CD4-positive, alpha-beta T cell treated with Interleukin-10 for 1 hour (primary cell): ENCODE measurements at places on chromosomes 16 and 17.

DNA sequence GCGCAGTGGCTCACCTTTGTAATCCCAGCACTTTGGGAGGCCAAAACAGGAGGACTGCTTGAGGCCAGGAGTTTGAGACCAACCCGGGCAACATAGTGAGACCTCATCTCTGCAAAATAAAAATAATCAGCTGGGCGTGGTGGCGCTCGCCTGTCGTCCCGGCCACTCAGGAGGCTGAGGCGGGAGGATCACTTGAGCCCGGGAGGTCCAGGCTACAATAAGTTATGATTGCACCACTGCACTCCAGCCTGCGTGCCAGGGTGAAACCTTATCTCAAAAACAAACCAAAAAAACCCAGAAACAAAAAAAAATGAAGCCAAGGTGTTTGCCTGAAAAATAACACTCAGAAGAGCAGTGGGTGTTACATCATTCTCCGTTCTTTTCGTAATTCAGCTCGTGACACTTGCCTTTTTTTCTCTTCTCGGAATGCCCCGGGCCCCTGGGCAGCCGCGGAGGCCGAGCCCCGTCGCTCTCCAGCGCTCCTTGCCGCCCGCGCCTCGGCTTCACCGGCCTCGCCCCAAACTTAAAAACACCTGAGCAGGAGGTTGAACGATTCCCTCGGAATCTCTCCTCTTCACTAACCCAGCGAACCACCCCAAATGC lies 17.0 kb downstream of the PRCD start:
- peak; percentile 72 for DNase-seq

DNA sequence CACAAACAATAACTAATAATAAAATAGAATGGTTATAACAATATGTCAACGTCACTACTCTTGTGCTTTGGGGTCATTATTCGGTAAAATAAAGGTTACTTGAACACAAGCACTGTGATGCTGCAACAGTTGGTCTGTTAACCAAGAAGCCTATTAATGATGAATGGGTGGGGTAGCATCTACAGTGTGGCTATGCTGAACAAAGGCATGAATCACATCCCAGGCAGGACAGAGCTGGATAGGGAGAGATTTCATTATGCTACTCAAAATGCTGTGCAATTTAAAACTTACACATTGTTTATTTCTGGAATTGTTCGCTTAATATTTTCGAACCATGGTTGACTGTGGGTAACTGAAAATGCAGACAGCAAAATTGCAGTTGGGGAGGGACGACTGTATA lies 9.1 kb upstream of the HS3ST2 start:
- no peak for DNase-seq

- DNase-seq = no peak
Observed at GRCh38 chr16:54116124-54116655, 170.4 kb downstream of the IRX3 start.

- peak; percentile 82 for DNase-seq
Observed at GRCh38 chr17:7219812-7220592, at the start of the genes ACADVL and DLG4. Gene ACADVL, plus strand, starts transcription at chr17:7219938. Its CDS starts 47 bp downstream, at chr17:7219985. Gene DLG4, minus strand, starts transcription at chr17:7219836.

DNA sequence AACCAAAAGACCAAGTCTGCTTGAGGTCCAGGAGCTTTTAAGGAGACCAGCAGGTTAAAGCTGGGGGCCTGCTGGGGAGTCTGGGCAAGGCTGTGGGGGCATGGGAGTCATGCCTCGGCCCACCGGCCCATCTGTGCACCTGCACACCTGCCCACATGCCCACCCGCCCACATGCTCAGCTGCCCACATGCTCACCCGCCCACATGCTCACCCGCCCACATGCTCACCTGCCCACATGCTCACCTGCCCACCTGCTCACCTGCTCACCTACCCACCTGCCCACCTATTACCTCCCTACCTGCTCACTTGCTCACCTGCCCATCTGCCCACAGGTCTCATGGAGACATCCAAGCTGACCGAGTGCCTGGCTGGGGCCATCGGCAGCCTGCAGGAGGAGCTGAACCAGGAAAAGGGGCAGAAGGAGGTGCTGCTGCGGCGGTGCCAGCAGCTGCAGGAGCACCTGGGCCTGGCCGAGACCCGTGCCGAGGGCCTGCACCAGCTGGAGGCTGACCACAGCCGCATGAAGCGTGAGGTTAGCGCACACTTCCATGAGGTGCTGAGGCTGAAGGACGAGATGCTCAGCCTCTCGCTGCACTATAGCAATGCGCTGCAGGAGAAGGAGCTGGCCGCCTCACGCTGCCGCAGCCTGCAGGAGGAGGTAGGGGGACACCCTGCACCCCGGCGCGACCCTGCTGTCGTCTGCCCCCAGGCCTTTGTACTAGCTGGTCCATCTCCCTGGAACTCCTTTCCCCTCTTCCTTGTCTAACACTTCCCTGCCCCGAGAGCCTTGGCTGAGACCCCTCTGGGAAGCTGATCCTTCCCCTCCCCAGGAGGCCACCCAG lies 14.0 kb downstream of the CARD14 start:
- DNase-seq = no peak

DNA sequence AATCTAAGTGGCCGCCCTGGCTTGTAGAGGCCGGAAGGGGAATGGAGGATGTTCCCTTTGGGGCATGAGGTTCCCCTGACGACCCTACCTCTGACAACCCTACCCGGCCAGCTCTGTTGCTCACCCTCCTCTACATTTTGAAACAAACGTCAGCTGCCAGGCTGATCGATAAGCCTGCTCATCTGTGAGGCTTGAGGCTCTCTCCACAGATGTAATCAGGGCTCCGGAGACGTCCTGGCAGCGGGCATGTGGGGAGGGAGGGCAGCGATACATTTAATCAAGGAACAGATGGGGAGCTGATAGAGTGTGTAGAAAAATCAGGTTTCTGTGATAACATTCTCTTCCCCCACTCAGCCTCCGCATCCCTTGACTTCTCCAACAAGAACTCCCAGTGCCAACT lies 212.3 kb upstream of the SDK2 start:
- DNase-seq = no peak

DNA sequence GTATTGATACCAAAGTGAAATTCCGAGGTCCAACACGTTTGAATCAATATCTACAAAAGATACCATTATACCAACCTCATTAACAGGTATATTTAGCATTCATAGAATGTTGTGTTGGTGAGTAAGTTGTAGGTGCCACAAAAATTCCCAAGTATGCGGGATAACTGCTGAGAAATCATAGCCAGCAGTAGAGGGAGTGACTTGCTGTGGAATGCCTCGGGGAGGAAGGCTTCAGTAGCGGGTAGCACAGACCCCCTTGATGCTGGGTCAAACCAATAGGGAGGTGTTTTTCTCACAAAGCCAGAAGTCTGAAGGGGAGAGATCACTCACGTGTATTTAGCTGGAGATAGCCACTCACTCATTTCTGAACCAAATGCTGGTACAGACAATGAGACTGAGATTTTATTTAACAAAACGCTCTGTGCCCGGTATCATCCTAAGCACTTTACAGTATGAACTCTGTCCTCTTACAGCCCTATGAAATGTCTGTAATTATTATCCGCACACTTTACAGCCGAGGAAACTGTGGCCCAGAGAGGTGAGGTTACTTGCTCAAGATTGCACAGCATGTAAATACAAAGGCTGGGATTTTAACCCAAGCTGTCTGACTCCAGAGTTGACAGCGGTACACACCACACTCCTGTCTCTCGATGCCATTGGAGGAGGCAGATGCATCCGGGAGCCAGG lies 23.1 kb downstream of the HSBP1 start:
- DNase-seq = no peak

DNA sequence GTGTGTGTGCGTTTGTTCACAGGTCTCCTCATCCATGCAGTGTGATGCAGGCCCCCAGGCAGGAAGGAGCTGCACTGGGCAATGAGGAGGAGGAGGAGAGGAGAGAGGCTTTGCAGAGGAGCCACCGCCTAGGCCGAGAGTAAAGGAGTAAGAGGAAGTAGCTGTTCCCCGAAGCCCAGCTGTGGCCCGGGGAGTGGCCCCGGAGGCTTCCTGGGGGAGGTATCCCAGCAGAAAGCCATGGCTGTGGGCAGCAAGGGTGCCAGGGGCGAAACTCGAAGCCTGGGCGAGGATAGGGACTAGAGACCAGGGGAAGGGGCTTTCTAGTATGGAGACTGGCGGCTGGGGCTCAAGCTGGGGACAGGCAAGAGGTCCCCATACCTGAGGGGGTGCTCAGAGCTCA lies 12.2 kb downstream of the C16orf95 start:
- no peak for DNase-seq

- DNase-seq = no peak
Observed at GRCh38 chr17:13266606-13267005, 248.8 kb upstream of the ELAC2 start.

- no peak for DNase-seq
Observed at GRCh38 chr16:55499951-55500529, 8.8 kb upstream of the LPCAT2 start.

DNA sequence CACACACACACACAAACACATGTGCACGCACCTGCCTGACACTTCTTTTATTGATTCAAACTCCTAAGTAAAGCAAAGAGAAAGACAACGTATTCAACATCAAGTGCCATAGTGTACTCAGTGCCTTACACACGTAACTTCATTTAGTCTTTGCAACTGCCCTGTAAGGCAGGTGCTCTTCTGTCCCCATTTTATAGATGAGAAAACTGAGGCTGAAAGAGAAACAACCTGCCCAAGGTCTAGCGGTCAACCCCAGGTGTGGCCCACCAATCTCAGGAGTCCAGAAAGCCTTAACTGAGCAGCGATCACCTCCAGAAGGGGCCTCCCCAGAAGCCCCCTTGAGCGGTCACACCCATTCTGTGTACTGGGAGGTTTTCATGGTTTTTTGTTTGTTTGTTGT lies 10.3 kb upstream of the GSG1L start:
- DNase-seq = no peak

DNA sequence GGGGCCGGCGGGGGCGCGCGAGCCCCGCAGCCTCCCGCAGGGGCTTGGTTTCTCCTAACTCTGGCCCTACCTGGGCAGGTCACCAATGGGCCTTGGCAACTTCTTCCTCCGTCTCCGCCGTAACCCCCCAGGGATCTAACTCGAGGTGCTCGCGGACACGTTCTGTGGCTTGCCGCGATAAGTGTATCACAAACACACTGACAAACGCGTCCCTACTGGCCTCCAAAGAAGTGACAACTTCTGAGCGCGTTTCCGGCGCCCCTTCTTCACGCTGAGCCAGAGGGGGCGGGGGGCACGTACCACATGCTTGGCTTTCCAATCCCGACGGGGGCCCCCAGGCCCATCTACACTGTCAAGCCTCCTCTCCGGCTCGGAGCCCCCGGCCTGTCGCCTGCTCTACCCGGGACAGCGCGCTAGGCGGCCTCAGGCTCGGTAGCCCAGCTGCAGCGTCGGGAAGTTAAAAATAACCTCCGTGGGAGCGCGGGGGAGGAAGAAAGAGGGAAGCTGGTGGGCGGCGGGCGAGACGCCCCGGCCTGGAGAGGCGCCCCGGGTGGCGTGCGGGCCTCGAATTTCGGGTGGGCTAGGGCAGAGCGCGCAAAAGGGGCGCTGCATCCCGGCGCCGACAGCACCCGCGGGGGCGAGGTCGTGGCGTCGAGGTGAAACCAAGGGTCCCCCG lies 725 bp upstream of the SPHK1 start:
- peak; percentile 48 for DNase-seq

- no peak for DNase-seq
Observed at GRCh38 chr17:73029021-73029420, 63.5 kb downstream of the SLC39A11 start.

DNA sequence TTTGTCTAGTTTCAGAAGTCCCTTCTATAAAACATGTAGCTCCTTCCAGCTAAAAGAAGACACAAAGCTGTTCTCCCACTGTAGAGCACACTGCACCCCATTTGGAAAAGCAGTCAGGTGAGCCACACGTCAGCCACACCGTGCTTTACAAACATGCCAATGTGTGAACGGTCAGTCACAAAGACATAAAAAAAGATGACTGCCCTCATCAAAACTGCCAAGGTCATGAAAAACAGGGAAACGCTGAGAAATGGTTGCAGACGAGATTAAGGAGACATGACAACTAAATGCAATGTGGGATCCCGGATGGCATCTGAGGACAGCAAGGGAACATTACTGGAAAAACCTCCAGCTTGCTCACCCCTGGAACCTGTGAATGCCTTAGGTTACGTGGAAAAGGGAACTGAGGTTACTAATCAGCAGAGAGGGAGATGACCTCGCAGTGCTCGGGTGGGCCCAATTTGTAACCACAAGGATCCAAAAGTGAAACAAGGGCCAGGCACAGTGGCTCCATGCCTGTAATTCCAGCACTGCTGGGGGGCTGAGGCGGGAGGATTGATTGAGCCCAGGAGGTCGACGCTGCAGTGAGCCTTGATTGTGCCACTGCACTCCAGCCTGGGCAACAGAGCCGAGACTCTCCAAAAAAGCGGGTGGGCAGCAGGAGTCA lies 8.1 kb downstream of the ANKRD11 start:
- DNase-seq = no peak

- peak; percentile 63 for DNase-seq
Observed at GRCh38 chr17:76816590-76817135, 51.5 kb upstream of the MGAT5B start.

- no peak for DNase-seq
Observed at GRCh38 chr16:3904875-3905274, 24.4 kb upstream of the CREBBP start.

DNA sequence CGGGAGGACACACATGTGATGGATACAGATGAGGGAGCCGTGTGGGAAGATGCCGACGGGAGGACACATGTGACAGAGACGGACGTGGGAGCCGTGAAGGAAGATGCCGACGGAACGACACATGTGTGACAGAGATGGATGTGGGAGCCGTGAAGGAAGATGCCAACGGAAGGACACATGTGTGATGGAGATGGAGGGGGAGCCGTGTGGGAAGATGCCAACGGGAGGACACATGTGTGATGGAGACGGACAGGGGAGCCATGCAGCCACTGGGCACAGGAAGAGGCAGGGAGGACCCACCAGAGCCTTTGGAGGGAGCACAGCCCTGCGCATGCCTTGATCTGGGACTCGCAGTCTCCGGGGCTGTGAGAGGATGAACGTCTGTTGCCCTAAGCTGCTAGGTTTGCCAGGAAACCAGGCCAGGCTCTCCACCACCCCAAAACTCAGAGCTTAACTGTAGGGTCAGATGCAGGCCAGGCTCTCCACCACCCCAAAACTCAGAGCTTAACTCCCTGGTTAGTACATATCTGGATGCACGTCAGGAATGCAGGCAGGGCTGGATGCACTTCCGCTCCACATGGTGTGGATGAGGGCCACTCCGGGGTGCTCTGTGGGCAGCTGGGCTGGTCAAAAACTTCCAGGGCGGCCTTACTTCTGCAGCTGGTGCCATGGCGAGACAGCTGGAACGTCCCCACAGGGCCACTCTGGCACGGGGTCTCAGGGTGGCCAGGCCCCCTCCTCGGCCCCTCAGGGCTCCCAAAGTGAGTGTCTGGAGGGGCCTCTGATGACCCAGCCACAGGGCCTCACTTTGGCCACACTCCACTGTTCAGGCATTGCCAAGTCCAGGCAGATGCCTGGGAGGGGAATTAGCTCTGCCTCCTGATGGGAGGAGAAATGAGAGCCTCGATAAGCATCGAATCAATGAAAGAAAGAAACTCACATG lies 47.7 kb upstream of the ZNF469 start:
- no peak for DNase-seq
